Activated naive CD8-positive, alpha-beta T cell treated with anti-CD3 and anti-CD28 coated beads for 36 hours (primary cell): ENCODE measurements at places on chromosomes 6 and 20. TPM values are rescaled to one million over a fixed set of nuclear protein-coding genes. Genes with fewer than 3 reads are reported as not detected.

DNA sequence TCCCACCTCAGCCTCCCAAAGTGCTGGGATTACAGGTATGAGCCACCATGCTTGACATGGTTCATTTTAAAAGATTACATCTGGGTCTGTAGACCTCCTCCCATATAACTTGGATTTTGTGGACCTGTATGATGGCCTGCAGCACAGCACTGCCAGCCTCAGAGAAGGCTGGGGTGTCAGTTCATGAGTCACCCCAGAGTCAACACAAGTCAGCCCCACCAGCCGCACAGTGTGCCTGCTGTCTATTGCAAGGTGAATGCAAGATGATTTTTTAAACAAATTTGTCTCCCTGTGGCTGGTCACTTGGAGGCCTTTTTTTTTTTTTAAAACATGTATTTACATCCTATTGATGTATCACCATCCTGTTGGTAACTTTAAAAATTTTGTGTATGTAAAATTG is 76.7 kb downstream of the RREB1 start:
- DNase-seq, result no peak

DNA sequence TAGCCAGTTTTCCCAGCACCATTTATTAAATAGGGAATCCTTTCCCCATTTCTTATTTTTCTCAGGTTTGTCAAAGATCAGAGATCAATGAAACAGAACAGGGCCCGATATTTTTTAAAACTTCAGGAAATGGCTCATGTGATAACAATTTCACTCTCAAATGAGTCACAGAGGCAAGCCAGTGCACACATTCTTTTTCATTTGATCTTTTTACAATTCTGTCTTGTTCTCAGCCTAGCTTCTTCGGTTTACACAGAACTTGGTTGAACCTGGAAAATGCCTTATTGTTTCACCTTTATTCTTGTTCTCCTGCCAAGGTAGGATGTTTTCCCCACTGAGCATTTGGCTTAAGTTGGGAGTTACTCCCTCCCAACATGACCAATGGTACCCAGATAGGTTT is 258.9 kb downstream of the COL12A1 start:
- DNase-seq, result no peak

DNA sequence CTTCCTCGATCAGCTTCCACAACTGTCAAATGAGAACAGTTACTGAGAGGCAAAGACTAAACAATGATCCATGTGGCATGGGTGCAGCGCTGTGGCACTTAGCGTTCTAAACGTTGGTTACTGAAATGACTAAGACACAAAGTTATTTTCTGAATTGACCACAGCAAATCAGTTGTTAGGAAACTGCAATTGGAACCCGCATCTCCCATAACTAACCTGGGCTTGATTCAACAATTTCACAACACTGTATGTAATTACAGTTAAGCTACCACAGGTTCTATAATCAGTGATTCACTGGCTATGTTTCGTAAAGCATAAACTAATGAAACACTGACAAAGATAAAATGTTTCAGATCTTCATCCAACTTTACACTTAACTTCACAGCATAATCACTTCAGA is 12.5 kb downstream of the WDR27 start:
- DNase-seq, result no peak

The TPBG gene
- not detected for total RNA-seq

GRCh38 chr20:16970776-16971175 is 222.6 kb downstream of the OTOR start:
- DNase-seq, result no peak

The TLDC2 gene
- not detected for total RNA-seq

DNA sequence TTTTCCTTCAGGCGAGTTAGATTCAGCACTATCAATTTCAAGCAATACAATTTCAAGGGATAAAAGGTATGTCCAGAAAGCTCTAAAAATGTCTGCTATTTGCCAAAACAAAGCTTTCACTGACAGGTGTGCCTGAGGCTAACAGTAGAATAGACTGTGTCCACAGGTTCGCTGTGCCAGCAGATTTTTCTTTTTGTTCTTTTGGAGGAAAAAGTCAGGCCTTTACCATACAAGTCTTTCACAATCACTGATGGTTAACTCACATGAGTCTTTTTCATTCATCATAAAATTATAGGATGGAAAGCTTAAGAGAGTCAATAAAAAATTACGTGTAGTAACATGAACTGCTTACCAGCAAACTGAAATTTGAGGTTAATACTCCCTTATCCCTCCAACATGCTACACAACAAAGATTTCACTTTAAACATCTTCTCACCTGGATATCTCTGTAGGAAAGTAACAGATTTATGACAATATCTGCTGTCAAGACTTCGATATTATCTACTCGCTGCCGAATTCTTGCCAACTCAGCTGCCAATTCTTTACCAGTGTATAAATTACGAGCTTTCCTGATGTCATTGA is 95.4 kb downstream of the MAP3K5 start:
- no peak for DNase-seq

DNA sequence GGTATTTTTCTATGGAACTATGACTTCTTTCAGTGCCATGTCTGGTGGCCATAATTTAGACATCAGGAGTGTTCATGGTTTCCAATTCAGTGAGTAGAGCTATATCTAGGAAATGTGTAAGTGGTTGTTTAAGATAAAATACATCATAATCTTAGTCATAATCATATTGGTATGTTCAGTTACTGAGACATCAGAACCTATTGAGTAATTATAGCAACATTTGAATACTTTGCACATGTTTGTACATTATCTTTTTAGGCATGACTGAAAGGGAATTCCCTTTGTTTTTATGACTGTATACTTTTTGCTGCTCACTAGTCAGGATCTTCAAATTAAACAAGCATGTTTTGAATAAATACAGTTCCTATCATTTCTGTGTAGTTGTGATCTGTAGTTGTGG is 64.0 kb downstream of the STXBP5 start:
- DNase-seq, result no peak

DNA sequence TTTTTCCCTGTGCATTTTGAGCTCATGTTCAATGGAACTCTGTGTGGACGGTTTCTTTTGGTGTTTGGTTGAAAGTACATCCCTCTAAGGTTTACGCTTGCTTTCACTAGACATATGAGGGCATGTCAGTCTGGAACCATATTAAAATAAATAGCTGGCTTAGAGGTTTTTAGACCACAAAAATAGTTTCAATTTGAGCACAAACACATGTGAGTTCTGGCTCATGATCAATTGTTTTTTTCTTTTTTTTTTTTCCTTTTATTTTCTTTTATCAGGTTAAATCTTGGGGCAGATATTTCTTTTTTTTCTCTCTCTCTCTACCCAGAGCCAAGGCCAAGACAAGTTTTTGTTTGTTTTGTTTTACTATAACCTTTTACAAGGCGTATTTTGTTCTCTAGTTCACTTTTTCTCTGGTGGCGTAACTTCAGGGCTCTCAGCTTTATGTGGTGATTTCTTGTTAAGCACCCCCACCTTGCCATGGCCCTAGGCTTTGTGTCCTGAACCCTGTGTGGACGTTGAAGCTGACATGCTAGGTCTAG is 92.9 kb downstream of the SHLD1 start:
- no peak for DNase-seq

DNA sequence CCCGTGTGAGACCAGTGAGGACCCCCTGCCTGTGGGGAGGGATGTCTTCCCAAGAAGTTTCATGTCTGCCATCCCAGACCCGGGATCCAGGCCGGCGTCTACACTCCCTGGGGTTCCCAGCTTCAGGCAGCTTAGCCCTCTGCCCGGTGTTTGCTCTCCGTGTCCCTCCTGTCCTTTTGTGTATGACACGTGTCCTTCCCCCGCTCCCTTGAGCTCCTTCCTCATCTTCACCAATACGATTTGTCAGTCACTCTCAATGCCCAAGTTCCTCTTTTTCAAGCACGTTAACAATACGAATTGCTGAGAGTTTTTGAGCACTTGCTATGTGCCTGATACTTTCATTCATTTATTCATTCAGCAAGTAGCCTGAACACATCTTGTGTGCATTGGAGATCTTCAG is 115.6 kb upstream of the PTPN1 start:
- no peak for DNase-seq

The PAX1 gene
- total RNA-seq, result not detected

GRCh38 chr20:47642118-47642517 is 140.4 kb downstream of the NCOA3 start:
- DNase-seq, result no peak

The TREM2 gene
- not detected for total RNA-seq

The C4B gene
- total RNA-seq, result 4.0 TPM

The SLC17A2 gene
- total RNA-seq, result not detected

DNA sequence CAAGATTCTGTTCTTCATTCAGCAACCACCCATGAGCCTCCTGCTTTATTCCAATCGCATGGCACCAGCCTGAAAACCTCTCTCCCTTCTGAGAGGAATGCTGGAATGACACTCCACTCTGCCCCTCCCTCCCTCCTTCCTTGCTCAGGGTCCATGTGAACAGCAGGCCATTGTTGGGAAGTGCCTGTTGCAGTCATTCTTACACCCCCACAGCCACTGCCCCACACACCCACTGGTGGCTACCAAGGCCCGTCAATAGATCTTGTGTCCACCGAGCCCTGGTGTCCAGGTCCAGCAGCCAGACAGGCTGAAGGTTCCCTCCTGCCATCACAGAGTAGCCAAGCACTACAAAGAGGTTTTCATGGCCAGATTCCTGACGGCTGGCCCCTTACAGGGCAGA is 6.5 kb downstream of the PDRG1 start:
- no peak for DNase-seq

The SRSF12 gene
- 0.78 TPM for total RNA-seq

DNA sequence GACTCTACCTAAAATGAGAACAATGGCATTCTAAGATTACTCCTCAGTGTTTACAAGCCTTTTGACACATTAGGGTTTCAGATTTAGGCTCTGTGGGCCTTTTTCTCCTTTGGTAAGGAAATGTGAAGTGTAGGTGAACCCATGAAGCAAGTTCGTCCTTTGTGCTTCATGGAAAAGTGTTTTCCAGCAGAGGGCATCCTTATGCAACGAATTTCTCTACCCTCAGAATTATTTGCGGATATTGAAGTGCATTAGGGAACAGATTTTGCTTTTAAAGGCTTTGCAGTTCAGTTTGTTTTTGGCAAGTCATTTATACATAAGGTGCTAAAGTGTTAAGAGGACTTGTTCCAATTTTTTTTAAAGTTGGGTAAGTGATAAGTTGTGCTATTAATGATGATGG is 55.7 kb upstream of the FERMT1 start:
- DNase-seq, result no peak

The SLC22A16 gene
- not detected for total RNA-seq

The ZC2HC1B gene
- not detected for total RNA-seq

DNA sequence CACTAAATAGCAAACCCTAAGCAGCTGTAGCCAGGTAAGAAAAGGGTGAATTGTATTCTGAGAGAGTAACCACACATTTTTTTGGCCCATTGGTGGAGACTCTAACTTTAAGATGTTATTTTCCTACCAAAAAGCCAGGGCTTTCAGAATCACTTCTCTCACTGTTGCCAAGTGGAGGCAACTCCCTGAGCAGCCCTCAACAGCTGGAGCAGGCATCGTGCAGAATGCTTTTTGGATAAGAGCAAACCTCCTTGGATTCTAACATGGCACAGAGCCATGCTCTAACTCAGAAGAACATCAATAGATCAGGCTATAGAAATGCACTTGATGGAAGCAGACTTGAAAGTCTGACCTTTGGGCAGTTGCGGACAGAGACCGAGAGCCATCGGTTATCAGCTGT is 722.2 kb upstream of the CHD6 start:
- no peak for DNase-seq

DNA sequence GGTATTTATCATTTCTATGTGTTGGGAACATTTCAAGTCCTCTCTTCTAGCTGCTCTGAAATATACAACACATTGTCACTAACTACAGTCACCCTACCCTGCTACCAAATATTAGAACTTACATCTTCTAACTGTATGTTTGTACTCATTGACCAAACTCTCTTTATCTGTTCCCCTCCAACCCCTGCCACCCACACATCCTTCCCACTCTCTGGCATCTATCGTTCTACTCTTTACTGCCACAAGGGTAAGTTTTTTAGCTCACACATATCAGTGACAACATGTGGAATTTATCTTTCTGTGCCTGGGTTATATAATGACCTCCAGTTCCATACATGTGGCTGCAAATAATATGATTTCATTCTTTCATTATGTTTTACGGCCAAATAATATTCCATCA is 171.9 kb downstream of the GMDS start:
- no peak for DNase-seq

DNA sequence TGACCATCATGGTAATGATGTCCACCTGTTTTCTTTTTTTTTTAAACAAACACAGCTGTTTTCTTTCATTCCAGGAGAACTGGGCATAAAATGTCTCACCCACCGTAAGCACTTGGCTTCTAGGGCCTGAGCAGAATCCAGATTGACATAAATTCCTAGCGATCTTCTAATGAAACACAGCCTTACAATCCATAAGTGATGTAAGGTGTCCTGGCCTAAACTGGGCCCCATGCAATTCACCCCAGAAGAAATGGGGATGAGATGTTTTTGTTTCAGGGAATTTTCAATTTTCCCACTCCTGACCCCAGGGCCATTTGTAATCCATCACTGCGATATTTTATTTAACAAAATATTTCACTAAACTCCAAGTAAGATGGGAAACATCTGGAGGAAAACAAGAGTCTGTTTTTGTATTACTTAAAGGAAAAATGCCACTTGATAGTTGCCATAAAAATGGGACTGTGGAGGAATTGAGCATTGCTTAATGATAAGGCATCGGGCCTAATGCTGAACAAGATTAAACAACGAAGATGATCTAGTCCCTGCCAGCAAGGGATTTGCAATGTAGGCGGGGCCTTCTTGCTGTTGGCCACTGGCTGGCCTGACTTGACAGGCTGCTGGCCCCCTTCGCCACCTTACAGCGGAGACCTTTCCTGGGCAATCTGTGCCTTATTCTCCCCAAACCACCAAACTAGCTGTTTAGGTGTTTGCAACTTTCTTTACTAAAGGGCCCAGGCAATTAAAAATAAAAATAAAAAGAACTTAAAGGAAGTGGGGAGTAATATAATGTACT is 183.7 kb downstream of the CD109 start:
- no peak for DNase-seq

DNA sequence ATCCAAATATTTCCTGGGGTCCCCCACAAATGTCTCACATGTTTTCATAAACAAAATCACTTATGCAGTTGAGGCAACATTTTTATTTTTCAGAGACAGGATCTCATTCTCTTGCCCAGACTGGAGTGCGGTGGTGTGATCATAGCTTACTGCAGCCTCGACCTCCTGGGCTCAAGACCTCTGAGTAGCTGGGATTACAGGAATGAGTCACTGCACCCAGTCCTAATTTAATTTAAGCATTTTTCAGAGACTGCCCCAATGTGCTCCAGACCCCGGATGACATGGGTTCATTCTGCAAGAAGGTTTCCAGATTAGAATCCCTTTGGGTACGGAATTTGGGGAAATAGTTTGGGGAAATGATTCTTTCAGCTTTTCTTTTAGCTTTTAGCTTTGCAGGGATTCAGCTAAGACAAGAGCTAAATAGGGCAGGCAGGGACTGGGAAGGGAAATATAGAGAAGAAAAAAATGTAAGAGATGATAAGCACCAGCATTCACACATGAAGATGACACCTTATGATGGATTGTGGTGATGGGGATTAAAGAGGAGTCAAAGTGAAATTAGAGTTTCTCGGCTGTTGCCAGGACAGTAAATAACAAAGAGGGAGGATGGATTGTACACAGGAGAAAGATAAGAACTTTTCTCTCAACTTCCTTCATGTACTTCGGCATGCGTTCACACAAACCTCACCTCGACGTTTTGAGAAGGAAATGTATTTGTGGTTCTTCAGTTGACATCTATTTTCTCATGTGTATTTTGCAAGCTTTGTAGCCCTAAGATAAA is 169.4 kb upstream of the TAB2 start:
- no peak for DNase-seq
